GM23248 (cell line): ENCODE measurements at places on chromosomes 11 and 22. TPM values are rescaled to one million over a fixed set of nuclear protein-coding genes. Genes with fewer than 3 reads are reported as not detected.

IFITM1 gene
- 72.7 and 77.3 TPM in 2 replicates for total RNA-seq

DNA sequence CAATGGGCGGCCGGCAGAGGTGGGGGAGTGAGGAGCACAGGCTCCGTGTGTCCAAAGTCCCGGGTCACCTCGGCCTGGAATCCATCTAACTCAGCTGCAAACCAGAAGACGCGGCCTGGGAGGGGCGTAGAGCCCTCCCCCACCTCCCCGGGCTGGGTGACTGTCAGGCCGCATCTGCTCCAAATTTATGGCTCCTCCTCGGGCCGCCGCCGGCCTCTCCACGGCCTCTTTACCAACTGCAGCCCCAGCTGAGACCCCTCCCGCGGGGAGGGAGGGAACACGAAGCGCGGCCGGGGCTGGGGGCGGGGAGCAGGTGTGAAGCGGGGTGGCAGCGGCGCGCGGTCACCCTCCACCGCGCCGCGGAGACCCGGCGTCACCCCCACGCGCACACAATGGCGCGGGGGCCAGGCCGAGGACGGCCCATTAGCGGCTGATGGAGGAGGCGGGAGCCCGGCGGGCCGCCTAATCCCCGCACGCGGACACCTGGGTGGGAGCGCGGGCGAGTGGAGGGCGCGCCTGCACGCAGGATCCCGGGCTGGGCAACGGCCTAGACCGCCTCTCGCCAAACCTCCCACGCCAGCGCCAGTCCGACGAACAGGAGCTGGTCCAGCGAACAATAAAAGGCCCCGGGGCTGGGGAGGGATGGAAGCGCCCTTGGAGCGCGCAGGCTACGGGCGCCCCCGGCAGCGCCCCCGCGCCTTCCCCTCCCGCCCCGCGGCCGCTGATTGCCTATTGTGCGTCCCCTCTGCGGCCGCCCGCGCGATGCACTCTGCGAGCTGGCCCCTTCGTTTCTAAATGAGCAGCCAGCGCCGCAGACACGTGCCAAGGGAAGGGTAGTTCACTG is 25.9 kb upstream of the ROBO3 start:
- peak; percentile 54 for DNase-seq

- no peak for DNase-seq
Observed at GRCh38 chr11:34731603-34732002, 110.7 kb downstream of the EHF start.

DNA sequence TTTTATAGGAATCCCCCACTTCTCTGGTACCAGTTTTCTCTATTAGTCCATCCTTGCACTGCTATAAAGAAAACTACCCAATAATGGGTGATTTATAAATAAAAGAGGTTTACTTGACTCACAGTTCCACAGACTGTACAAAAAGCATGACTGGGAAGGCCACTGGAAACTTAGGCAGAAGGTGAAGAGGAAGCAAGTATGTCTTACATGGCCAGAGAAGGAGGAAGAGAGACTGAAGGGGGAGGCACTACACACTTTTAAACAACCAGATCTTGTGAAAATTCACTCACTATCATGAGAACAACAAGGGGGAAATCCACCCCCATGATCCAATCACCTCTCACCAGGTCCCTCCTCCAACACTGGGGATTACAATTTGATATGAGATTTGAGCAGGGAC is 68.9 kb upstream of the GNAZ start:
- DNase-seq, result no peak

DNA sequence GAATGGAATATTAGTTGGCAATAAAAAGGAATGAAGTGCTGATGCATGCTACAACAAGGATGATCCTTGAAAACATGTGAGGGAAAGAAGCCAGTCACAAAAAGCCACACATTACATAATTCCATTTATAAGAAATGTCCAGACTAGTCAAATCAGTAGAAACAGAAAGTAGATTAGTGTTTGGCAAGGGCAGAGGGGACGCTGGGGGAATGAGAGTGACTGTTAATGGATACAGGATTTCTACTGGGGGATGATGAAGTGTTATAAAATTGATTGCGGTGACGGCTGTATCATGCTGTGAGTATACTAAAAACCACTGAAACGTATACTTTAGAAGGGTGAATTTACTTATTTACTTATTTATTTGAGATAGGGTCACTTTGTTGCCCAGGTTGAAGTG is 57.9 kb downstream of the C11orf58 start:
- no peak for DNase-seq

DNA sequence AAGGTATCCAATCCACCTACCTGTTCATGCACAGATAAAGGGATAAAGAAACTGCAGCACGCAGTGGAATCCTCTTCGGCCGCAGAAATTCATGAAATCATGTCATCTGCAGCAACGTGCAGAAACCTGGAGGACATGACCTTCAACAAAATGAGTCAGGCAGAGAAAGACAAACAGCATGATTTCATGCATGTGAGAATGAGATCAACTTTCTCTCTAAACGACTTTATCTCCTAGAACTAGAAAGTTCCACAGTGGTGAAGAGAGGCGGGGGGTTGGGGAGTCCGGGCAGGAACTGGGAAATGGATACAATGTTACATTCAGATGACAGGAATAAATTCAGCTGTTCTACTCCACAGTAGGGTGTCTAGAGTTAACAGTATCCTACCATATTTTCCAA is 9.9 kb downstream of the RGL4 start:
- DNase-seq, result no peak

- DNase-seq, result peak; percentile 95
Observed at GRCh38 chr11:130827451-130828377, 88.6 kb downstream of the SNX19 start.
